Stimulated activated CD8-positive, alpha-beta memory T cell treated with anti-CD3 and anti-CD28 coated beads, Interleukin-7, amount 100 ng/mL, for 1 hour (primary cell): ENCODE measurements at places on chromosomes 5 and 9.

GRCh38 chr5:100598446-100598845, 63.3 kb downstream of the FAM174A start:
- DNase-seq, result no peak

GRCh38 chr9:85501456-85501855, 240.3 kb downstream of the AGTPBP1 start:
- no peak for DNase-seq

DNA sequence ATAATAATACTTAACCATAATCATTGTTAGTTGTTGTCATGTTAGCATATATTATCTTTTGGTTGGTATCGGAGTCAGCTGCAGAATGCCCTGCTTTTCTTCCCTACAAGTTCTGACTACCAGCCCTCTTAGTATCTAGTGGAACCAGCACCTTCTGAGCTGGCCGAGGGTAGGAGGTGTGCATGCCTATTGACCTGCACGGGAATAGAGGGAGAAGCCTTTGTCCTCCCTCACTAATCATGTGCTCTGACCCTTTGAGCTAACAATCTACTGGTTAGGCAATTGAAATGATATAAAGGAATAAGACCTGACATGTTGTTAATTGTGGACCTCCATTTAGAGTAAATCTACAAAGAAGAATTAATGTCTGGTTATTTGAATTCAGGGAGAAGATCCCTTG, 4.1 kb downstream of the PCSK5 start:
- DNase-seq, result no peak

- DNase-seq, result no peak
Observed at GRCh38 chr5:109307951-109308350, 101.8 kb downstream of the PJA2 start.

GRCh38 chr5:90020575-90021538, 388.7 kb downstream of the CETN3 start:
- no peak for DNase-seq

- DNase-seq, result no peak
Observed at GRCh38 chr9:86829496-86830046, 117.7 kb downstream of the GAS1 start.

- DNase-seq, result no peak
Observed at GRCh38 chr9:93132946-93133680, 938 bp downstream of the NINJ1 start.

DNA sequence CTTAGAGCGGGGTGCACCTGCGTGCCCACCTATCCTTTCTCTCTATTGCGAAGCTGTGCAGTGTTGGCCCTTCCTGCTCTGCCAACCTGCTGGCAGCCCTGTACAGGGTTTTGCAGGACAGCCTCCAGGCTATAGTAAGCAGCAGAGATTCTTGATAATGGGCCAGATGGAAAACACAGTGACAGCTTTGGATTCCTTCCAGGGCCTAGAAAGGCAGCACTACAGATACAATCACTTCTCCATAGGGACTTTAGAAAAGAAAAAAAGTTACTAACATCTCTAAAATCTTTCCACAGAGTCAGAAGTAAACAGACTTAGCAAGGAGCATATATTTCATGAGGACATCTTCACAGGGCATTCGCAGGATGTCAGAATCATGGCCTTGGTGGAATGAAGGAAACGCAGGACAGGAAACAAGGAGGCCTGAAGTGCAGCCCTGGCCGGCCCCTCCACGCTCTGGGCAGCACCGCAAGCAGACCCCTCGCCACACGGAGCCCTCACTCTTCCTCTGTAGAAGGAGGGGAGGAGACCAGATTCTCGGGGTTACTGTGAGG, 172.1 kb upstream of the GAS1 start:
- DNase-seq, result no peak

DNA sequence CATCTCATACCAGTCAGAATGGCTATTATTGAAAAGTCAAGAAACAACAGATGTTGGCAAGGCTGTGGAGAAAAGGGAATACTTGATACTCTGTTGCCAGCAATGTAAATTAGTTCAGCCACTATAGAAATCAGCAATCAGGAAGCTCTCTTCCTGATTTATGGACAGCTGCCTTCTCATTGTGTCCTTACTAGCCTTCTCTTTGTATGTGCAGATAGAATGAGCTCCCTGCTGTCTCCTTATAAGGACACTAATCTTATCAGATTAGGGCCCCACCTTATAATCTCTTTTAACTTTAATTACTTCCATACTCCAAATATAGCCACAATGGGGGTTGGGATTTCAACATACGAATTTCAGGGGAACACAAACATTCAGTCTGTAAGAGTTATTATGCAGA, 38.0 kb downstream of the KCNV2 start:
- no peak for DNase-seq

DNA sequence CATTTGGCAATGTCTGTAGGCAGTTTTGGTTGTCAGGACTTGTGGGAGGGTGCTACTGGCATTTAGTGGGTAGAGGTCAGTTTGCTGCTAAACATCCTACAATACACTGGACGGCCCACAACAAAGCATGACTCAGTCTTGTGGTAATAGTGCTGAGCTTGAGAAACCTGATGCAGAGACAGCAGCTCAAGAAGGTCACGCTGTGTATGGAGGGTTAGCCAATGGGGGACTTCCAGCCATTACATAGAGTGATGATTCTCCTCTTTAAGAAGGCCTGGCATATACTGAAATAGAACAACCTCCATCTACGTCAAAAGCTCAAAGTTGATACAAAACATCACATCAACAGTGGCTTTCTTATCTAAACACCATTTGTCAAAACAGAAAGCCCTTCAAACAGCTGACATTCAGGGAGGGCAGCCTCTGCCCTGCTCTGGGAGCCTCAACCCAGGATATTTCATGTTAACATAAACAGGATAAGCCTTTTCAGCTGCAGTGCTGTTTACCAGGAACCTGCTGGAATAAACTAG, 143.0 kb downstream of the GPBP1 start:
- no peak for DNase-seq
